ENCODE measurements at places on chromosomes 2 and 18.
A peak's percentile ranks its signal among the peaks of the same experiment; 100 is the strongest.

GRCh38 chr18:36083729-36084128 is 16.4 kb upstream of the RPRD1A start:
- no peak for DNase-seq

- DNase-seq, result no peak
These were observed 70.9 kb downstream of the ASB1 start for GRCh38 chr2:238497610-238498005.

DNA sequence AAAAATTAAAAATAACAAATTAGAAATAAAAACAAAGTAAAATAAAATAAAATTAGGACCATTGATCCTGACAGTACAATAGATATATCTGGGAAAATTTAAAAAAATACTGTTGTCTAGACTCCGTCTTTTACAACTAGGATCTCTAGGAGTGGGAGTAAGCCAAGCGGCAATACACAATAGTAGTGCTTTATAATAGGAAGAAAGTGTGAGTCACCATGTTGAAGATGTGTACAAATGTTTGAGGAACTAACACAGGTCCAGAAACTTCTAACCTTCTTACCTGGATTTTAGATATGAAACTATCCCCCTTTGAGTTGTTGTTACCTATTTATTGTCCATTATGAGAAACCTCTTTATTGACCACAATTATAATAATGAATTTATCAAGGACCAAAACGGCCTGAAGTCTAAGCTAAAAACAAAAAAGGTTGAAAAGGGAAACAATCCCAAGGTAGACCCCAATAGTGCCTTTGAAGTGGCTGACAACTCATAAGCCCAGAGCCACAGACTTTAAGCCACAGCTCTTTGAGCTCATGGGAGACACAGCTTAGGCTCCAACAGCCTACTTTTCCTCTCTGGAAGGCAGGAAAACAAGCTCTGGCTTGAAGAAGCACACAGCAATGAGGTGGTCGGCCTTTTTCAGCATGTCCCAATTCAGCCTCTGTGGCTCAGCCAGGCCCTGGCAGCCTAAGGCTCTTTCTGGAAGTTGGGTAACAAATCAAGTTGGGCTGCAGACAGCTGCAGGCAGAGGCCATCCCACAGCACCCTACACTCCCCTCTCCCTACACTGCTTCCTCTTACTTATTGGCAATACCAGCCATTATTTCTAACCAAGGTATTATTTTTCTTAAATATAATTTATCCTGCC is 62.9 kb downstream of the AQP4 start:
- no peak for DNase-seq

DNA sequence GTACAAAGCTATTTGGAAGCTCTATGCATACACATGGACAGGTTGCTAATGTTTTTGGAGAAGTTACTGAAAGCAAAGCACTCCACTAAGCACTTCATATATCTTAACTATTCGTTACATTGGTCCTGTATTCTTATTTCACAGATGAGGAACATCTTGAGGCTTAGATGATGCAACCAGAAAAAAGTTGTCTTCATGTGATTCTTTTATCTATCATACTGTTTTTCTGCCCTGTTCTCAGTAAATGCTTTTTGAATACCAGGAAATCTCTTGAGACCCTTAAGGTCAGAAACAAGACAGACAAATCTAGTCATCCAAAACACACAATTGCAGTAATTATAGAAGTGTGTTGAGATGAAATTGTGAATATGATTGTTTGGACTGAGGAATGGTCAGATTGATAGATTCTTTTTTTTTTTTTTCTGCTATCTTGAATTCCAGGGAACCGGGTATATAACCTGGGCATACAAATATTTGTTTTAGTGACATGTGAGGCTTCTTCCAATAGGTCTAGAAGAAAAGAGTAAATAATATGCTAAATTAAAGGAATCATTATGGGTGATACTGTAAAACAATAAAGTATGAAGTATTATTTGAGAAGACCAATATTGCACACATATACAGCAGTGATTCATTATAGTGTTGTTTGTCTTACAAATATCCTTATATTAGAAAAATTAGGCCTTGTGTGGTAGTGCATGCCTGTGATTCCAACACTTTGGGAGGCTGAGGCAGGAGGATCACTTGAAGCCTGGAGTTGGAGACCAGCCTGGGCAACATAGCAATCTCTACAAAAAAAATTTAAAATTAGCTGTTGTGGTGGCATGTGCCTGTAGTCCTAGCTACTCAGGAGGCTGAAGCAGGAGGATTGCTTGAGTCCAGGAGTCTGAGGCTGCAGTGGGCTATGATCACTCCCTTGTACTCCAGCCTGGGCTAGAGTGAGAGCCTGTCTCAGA is 33.7 kb downstream of the EHBP1 start:
- no peak for DNase-seq

- peak; percentile 34 for DNase-seq
These were observed 1.2 kb downstream of the SLC4A10 start for GRCh38 chr2:161625314-161625919.

GRCh38 chr2:71667256-71668182 is 214.2 kb downstream of the DYSF start:
- DNase-seq, result no peak

- no peak for DNase-seq
These were observed 69.5 kb downstream of the BAZ2B start for GRCh38 chr2:159546716-159547430.
